Iris pigment epithelial cell (primary cell): ENCODE measurements at places on chromosomes 5 and 9.

DNA sequence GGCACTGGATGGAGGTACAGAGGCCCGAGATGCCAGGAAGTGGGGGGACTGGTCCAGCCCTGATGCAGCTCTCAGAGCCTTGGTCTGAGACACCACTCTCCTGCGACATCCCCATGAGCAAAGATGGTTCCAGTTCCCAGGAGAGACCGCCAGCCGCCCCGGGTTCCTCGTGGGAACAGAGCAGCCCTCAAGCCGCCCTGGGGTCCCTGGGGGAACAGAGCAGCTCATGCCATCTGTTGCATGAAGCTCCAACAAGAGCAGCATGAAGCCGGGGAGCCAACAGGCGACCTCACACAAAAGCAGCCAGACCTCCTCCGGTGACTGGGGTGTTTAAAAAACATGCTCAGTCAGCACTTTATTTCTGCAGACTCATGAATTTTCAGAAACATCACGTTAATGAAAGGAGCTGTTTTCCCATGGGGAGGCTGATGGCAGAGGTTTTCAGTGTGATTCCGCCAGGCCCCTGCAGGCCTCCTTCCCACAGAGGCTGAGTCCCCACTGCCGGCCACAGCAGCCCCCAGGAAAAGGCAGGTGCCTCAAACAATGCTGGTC, 6.2 kb downstream of the SLC6A18 start:
- DNase-seq = no peak

DNA sequence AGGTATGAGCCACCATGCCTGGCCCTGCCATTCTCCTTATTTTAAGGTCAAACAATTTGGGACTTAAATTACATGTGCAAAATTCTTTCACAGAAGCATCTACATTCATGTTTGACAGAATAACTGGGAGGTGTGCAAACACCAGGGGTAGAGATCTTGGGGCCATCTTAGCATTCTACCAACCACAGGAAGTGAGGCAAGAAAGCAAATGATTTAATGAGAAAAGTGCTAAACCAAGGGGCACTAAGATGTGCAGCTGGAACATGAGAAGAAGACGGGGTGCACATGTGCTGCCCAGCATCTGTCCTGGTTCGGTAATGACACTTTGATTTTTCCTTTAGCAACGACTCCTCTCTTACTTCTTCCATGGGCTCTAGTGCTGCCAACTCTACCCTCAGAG, 1.2 kb upstream of the F12 start:
- no peak for DNase-seq

GRCh38 chr5:143019157-143019556, 249.0 kb downstream of the ARHGAP26 start:
- DNase-seq = no peak

DNA sequence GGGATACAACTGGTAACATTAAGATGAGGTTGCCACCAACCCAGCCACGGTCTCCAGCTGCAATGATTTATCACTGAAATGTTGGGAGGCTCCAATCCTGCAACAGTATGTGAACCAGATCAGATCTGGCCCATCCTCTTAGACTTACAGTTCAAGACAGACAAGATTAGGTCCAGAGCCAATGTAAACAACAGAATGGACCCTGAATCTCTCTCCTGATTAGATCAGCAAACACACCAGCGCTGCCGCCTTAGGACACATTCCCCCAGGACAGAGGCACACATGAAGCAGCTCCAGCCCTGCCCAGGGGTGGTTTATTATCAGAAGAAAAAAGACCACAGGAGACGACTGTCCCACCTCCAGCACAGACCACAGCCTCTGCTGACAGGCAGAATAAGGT, 82.1 kb downstream of the SLIT3 start:
- DNase-seq = no peak

DNA sequence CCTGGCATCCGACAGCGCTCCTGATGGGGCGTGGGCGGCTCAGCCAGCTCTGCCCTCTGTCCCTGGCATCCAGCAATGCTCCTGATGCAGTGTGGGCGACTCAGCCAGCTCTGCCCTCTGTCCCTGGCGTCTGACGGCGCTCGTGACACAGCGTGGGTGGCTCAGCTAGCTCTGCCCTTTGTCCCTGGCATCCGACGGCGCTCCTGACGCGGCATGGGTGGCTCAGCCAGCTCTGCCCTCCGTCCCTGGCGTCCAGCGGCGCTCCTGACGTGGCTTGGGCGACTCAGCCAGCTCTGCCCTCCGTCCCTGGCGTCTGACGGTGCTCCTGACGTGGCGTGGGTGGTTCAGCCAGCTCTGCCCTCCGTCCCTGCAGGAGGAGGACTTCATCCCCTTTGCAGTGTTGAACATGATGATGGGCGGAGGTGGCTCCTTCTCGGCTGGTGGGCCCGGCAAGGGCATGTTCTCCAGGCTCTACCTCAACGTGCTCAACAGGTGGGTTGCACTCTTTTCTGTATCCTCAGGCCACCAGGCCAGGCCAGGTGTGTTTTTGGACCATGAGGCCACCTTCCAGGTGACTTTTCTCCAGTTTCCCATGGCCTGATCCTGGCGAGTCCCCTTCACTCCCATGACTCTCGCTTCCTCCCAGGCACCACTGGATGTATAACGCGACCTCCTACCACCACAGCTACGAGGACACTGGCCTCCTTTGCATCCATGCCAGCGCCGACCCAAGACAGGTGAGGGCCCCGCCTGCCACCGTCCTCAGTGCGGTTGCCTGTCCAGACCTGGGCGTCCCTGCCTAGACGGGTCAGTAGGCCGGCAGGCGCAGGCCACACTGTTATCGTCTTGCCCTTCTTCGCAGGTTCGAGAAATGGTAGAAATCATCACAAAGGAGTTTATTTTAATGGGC, 8.0 kb downstream of the PMPCA start:
- DNase-seq = no peak

DNA sequence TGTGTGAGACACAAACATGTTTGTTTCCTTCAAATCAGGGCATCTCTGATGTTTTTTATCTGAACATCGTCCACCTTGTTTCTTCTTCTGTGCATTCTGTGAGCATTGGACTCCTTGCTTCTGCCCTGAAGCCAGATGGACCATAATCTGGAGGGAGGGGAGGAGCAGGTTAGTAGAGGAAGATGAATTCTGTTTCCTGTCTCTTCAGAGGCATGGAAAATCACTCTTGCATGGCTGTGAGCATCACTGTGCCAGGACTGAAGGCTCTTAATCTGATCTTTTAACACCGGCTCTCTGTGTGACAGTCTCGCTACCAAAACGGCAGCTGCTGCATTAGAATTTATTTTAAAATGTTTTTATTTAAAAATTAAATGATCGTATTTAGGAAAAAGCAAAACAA, 43.3 kb downstream of the TLE4 start:
- no peak for DNase-seq

DNA sequence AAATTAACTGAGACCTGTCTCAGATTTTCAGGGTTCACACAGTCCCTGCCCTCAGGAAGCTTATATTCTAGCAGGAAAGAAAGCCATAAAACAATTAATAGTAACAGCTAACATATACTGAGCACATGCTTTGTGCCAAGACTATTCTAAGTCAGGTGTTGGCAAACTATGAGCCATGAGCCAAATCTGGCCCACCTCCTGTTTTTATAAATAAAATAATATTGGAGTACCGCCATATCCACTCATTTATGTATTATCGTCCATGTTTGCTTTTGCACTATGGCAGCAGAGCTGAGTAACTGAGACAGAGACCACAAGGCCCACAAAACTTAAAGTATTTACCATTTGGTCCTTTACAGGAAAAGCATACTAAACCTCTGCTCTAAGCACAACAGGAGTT, 83.3 kb upstream of the TRIO start:
- DNase-seq = peak; percentile 14

DNA sequence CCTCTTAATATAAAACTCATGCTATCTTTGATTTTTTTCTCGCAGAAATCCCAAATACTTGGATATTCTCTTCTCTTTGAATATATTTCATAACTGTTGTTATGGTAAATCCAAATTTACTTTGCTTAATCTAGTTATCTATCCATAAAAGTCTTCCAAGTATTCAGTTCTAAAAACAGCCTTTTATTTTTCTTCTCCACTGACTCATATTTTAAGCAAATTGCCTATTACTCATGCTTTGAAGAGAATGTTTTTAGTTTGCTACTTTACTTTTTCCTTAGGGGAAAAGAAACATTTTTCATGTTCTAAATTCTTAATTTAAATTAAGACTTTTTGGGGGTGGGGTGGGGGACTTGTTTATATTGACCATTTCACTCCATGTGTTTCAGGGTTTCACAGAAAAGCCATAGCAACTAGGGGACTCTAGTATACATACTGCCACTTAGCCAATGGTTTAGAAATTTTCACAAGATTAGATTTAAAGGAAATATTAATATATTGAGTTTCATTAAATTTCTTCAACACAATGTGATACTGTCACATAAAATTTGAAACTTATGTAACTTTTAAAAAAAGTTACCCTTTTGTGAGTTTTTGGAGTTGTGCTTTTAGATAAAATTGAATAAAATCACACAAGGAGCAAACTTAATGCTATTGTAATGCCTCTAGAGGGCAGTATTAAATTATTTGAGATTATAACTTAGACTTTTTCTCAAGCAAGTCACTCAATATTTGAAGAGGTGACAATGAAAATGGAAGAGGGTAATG, 545.8 kb upstream of the ARRDC3 start:
- DNase-seq = peak; percentile 23

GRCh38 chr9:123861756-123862120, 68.2 kb downstream of the DENND1A start:
- no peak for DNase-seq

DNA sequence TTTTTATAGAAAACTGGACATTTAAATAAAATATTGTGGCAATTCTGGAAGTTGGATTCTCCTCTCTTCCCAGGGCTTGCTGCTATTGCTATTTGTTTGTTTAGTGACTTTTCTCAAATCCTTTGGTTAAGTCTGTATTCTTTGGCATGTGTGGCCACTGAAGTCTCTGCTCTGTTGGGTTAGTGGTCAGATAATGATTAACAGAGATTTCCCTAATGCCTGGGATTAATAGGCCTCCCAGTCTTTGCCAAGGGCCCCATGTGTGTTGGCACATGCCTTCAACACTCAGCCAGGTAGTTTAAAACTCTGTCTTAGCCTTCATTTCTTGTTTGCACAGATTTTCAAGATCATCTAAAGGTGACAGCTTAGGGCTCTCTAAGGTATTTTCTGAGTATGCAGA, 92.8 kb upstream of the EPB41L4A start:
- no peak for DNase-seq

DNA sequence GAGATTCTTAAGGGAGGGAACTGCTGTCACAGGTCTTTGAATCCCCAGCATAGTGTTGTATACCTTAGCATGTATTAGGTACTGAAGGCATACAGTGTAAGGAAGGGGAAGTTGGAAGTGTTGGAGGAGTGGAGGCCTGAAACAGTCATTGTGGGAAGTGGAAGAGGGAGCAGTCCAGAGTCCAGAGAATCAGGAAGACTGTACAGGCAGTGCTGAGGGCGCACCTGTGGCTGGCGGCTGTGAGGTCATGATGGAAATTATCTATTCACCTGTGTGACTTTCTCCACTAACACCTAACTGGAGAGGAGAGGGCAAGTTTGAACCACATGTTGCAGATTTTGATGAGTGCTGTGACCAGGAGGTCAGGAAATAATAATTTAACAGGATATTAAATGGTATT, 119.7 kb upstream of the NIPBL start:
- DNase-seq = no peak

DNA sequence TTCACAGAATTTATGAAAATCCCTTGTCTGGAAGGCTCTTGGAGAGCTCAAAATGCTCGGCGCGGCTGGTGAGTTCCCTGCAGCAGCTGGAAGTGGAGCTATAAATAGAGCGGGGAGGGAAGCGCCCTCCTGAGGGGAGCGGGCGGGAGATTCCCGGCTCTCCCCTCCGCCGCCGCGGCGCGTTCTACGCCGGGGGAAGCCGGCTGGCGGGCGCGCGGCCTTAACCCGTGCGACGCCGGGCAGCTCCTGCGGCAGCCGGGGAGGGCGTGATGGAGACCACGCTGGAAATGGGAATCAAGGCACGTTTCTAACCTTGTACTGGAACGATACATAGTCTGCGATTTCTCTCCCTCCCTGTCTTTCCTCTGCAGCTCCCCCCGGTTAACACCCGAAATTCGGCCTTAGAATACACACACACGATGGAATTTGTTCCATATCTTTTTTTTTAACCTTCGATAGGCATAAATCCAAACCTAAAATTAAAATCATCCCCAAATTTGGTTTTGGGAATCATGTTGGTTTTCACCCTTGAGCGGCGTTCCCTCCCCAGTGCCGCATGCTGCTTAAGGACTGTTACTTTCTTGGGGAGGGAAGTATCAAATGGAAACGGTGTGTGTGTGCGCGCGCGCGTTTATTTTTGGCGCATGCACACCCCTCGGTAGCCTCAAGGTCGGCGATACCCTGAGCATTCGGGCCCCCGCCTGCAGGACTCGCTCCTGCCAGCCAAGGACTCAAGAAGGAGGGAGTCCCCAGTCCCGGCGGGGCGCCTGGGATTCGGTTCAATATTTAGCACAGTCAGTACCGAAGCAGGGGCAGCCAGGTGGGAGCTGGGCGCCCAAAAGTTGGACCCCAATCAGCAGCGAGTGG, 306.3 kb upstream of the KCNN2 start:
- peak; percentile 27 for DNase-seq

- DNase-seq = no peak
Observed at GRCh38 chr5:142785206-142785605, 15.0 kb downstream of the ARHGAP26 start.

DNA sequence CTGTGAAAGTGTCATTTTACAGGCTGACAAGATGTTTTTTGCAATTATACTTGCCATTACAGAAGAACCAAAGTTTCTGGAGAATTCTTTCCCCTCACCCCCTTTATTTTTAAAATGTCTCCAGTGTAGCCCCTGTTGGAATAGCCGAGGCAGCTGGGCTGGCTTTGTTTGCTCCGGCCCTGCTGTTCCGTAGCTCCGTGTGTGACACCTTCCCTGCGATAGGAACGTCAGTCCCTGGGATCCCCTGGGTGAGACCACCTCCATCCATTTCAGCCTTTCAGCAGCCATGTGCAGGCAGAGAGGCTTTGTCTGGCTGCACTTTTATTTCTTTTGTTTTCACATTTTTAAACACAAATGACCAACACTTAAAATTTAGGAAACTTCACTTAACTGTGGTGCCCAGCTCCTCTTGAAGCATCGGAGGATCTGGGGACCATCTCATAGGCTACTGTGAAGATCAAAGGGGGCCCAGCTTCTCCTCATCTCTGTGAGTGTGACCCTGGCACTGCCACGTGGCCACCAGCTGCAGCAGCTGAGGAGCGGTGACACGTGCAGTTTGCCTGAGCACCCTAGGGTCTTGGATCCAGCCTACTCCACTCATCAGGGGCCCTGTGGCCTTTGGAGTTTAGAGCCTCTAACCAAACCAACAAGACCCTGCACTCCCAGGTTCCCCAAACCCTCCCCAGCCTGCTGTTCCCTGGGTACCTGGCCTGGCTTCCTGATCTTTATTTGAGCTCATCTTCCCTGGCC, 125.7 kb upstream of the RAPGEF1 start:
- no peak for DNase-seq

DNA sequence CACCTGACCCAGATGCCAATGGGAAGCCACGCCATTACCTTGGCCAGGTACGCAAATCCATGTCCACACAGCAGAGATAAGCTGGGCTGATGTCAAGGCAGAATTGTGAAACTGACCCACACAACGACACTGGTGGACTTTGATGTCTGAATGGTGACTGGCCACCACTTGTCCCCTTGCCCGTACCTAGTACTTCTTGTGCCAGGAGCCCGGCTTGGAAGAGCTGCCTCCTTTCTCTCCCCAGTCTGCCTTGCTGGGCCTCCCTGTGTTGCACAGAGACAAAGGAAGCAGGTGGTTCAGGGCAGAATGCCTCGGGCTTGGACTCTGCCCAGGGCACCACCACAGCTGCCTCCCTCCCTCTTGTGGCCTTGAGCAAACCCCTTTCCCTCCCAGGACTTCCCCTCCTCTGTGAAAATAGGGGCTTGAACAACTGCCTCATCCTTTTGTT, 23.3 kb downstream of the PTGES2 start:
- no peak for DNase-seq
